ENCODE measurements at places on chromosomes 16 and 17.

DNA sequence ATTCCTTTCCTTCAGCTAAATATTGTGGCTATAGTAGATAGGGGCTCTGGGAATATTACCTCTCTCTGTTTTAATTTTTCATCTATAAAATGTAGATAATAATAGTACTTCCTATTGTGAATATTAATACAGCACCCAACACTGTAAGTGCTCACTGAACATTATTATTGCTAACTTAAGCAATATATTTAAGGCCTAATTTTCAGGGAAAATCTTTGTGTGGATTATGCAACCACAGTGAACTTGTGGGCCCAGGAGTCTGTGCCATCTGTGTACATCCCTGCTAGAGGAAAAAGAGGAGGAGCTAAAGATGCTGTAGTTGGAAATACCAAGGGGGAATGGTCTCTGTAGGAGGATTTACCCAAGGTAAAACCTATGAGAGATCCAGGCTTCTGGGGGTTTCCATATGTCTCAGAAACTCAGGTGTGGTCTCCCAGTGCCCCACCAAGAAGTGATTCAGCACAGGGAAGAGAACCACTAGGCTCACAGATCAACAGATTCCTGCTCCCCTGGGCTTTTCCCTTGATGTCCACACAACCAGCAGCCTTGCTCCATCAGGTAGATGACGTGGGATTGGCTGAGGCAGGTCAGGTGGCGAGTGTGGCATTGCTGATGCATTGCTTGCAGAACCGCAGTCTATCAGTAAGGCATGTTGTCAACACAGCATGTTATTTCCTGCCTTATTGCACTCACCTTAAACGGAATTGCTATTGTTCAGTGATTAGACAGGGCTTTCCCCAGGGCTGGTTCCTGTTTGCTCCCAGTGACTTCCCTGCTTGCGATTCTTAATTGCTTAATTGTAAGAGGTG is 1.6 kb upstream of the N4BP1 start:
- DNase-seq, result no peak

GRCh38 chr17:73551759-73552158 is 92.5 kb downstream of the SDK2 start:
- no peak for DNase-seq

- DNase-seq, result no peak
These were observed 26.0 kb upstream of the B4GALNT2 start for GRCh38 chr17:49106321-49107210.

DNA sequence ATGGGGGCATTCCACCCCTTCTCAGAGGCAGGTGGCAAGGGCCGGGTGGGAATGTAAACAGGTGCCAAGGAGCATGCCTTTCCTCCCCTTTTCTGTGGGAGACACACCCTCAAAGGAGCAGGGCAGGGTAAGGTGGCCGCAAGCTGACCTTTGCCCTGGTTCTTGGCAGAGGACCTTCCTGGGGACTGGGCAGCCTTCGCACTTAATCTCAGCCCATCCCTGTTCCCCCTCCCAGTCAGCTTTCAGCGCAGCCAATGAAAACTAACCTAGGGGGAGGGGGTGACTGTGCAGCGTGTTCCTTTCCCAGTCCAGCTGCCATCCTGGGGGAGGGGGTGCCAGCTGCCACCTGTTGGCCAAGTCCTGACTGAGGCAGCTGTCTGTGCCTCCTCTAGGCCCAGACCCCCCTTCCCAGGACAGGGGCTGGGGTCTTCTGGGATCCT is 2.8 kb downstream of the TRAF4 start:
- DNase-seq, result no peak

DNA sequence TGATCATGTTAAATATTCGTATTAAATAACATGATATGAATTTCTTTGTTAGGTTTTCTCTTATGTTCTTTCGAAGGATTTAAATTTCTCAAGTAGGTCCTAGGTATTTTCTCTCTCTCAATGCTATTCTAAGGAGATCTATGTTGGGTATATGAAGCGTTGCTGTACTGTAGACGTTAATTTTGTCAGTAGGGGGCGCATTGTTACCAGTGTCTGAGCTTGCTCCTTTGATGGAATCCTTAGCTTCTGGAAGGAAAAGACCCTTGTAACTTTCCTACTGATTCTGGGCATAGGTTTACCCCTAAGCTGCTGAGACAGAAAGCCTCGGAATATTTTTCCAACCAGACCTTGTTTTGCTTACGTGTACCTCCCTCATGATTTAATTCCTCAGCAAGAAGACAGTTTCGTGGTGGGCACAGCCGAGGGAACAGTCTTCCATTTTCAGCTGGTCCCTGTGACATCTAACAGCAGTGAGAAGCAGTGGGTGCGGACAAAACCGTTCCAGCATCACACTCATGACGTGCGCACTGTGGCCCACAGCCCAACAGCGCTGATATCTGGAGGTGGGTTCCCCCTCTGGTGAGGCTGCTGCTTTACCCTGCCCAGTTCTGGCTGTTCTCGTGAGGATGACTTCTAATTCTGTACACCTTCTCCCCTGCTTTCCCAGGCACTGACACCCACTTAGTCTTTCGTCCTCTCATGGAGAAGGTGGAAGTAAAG is 17.9 kb downstream of the UTP4 start:
- peak; percentile 87 for DNase-seq

DNA sequence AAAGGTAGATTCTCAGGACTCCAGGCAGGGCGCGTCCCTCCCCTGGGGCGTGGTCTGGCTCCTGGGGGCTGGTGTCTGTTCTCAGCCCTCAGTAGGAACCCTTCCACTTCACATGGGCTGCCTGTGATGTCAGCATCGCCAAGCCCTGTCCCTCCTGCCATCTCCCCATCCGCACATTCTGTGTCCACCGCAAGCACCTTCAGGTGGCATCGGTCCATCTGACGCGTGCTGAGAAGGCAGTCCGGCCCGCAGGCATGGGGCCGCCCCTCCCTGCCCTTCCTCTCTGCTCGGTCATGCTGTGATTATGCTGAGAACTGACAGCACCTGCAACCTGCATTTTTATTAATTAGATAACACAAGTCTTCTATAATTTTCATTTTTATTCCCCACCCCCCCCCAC is 12.7 kb upstream of the DNAH17 start:
- no peak for DNase-seq

DNA sequence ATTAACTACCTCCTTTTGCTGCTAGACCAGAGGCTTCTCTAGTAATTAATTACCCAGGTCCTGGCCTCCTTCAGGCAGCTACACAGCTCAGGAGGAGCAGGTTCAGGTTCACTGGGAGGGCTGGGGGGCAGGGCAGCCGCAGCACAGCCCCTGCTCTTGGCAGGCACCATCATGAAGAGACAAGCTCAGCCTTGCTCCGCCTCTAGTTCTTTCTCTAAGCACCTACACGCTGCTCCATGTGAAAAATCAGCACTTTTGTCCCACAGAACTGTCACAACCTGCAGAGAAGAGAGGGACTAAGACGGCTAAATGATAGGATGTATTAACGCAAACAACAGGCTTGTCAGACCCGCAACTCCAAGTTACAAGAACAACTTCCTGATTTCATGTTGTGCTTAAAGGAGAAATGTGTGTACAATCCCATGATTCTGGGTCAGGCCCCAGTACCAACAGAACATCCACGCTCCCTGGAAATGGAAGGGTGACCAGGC is 53.4 kb downstream of the GRB2 start:
- peak; percentile 58 for DNase-seq

DNA sequence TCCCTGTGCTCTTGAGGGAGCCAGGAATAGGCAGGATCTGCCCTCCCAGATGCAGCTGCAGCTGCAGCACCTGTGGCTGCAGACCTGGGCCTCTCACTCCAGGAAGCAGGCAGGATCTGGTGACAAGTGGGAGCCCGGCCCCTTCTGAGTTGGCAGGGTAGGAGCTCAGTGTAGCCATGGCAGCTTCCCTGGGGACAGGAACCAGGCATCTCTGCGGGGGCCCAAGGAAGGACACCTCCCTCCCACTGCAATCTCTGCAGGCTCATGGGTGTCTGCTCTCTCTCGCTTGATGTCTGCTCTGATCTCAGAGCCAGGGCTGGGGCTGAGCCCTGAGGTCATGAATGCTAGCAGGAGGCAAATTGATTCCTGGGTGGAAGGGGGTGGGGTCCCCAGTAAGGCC is 592.5 kb upstream of the CA10 start:
- DNase-seq, result no peak

GRCh38 chr16:2507665-2508064 is 6.1 kb upstream of the ATP6V0C start:
- DNase-seq, result no peak

DNA sequence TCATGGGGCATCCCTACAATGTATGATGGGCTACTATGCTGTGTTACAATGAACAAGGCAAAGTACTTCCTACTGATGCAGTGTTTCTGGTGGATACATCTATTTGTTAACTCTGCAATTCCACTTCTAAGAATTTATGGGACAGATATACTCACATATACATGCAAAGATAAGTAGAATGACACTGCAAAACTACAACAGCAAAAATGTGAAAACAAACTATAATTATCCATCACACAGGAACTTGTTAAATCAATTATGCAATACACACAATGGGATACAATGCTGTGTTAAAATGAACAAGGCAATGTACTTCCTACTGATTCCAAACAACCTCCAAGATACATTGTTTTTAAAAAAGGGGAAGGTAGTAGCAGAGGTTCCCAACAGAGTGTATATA is 3.2 kb downstream of the DDX52 start:
- DNase-seq, result no peak

DNA sequence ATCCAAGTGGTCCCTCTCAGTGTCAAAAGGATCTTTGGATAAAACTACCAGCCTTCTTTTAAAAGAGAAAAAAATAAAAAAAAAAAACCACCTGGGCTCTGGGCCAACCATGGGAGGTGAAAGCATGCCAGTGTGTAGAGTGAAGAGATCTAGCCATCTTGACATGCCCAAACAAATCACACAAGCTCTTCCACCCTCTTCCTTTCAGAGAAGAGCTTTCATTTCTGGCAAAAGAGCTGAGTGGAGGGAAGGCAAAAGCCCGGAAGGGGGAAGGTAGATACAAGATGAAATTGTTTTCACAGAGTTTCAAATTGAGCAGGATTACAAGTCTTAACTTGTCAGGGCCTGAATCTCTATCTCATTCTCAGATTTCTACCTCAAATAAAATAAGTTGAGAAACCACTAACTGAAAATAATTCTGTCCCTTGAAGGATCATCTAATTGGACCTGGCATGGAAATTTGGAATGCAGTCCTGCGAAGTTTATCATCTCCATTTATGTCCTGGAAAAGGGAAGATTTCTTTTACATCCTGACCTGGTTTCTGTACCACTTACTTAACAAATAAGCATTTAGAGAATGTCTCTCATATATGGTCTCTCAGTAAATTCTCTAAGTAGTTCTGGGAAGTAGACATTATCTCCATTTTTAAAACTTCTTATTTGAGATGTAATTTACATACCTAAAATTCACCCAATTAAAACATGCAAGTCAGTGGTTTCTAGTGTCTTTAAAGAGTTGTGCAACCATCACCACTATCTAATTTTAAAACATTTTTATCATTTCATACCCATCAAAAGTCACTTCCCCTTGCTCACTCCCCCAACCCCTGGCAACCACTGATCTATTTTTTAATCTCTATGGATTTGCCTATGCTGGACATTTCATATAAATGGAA is 93.7 kb downstream of the TANGO6 start:
- DNase-seq, result no peak

DNA sequence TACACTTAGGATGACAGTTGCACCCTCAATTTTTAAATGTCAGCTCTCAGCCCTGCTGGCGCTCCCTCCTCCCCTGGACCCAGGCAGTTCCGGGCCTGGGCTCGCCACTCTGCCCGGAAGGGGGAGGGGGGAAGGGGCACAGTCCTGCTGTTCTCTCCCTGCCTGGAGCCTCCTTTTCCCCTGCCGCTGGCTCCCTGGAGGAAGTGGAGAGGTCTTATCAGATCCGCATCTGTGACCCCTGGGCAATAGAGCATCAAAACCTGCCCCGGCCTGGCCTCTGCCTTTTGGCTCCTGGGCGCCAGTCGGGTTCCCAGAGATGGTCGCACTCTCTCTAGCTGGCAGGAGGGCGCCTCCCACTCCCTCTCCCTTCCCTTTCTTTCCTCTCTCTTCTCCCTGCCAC is 149.3 kb downstream of the IRF8 start:
- DNase-seq, result no peak
